ENCODE measurements at places on chromosomes 3 and 15. TPM values are rescaled to one million over a fixed set of nuclear protein-coding genes. Genes with fewer than 3 reads are reported as not detected.

XIRP1 gene
- total RNA-seq: 4.1 TPM

GRCh38 chr3:43627360-43627759 is 5.5 kb upstream of the ANO10 start:
- no peak for DNase-seq

GRCh38 chr15:96629511-96629910 is 299.0 kb downstream of the NR2F2 start:
- no peak for DNase-seq

DNA sequence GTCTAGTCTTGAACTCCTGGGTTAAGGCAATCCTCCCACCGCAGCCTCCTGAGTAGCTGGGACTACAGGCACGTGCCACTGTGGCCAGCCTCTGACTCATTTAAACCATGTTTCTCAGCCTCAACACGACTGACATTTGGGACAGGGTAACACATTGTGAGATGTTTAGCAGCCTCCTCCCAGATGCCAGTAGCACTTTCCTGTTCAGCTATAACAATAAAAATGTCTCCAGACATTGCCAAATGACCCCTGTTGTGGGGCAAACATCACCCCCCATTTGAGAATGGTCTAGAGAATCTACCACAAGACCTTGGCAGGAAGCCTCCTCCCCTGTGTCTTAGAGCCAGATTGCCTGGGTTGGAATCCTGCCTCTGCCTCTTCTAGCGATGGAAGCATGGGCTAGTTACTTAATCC is 8.4 kb downstream of the TMEM40 start:
- DNase-seq: peak; percentile 15

DNA sequence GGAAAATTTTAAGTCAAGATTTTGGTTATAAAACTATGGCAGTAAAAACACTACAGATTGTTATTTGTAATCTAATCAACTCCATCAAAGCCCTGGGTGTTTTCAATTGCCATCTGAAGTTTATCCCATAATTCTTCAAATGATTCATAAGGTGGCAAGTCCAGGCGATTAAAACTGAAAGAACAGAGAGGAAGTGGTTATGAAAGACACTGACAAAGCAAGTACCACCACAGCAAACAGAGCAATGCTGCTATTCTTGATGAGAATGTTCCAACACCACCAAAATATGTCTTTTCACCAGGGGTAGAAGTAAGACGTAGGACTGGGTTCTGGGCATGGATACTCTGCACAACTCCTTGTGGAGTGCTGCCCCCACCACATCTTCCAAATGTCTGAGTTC is 86.9 kb upstream of the PRTG start:
- no peak for DNase-seq

NRG4 gene
- not detected for total RNA-seq

- DNase-seq: no peak
Measured at GRCh38 chr15:73683777-73684580, at the start of gene CD276. Gene CD276, plus strand, starts transcription at chr15:73684383. Its CDS starts 15,257 bp downstream, at chr15:73699640.

LRTM1 gene
- not detected for total RNA-seq

- DNase-seq: no peak
Measured at GRCh38 chr15:73359651-73360050, 9.1 kb downstream of the HCN4 start.

GRCh38 chr3:185264849-185265553 is 11.2 kb upstream of the EHHADH start:
- DNase-seq: no peak

DNA sequence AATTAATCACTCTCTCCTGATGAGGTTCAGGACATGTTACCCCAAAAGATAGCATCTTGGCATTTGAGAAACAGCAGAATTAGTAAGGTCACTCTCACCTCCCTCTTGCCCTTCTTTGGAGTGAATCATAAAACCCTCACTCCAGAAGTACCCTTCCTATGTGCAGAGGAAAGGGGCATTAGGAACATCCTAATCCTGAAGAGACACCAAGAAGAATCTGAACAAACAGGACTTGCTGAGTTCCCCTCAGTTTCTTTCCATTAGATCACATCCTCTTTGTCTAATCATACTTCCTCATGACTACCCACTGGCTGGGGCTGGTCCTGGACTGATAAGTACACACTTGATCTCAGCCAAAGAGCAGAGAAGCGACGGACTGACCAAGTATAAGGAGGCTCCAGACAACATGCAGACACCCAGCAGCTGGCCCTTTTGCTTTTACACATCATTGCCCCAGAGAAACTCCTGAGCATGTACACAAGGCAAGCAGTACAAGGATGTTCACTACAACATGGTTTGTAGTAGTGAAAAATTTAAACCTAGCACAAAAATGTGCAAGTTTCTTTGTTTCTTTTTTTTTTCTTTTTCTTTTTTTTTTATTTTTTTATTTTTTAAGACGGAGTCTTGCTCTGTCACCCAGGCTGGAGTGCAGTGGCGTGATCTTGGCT is 15.0 kb upstream of the TM6SF1 start:
- DNase-seq: no peak

DNA sequence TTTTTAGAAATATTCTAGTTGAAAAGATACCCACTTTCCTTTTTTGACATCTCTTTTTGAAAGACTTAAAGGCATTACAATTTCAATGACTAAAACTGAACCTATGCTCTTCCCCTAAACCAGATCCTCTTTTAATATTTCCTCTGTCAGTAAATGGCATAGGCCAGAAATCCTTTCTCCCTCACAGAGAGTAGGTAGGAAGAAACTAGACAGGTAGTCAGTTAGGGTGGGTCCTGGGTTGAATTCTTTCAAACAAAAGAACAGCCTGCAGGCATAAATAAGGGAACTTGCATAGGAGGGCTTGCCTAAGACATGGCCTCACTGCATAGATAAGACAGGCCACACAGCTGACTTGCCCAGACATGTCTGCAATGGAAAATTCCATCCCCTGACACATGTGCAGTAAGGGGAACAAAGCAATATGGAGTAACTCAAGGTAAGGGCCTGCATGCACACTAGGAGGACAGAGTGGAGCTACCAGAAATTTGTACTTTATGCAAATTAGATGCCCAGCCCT is 23.1 kb downstream of the PLSCR5 start:
- no peak for DNase-seq

GRCh38 chr3:65875393-65876027 is 163.2 kb downstream of the MAGI1 start:
- no peak for DNase-seq

DNA sequence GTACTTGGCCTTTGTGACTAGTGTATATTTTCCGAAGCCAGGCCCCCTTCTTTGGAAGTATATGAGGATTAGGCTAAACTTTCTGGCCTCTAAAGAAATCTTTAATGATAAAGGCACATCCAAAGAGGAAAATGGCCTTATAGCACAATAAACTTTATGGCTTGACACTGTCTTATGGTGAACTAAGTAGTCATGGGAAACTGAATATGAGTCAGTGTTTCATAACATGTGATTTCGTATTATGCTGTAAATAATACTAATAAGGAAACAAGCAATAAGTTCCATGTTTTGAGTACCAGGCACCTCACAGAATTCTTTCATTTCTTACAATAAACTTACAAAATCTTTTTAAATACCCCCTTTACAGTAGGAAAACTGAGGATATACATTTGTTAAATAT is 8.2 kb downstream of the ZPLD1 start:
- no peak for DNase-seq

- DNase-seq: no peak
Measured at GRCh38 chr15:53869044-53869805, 109.0 kb upstream of the UNC13C start.

- DNase-seq: no peak
Measured at GRCh38 chr3:129211772-129212171, 28.1 kb upstream of the CNBP start.

DNA sequence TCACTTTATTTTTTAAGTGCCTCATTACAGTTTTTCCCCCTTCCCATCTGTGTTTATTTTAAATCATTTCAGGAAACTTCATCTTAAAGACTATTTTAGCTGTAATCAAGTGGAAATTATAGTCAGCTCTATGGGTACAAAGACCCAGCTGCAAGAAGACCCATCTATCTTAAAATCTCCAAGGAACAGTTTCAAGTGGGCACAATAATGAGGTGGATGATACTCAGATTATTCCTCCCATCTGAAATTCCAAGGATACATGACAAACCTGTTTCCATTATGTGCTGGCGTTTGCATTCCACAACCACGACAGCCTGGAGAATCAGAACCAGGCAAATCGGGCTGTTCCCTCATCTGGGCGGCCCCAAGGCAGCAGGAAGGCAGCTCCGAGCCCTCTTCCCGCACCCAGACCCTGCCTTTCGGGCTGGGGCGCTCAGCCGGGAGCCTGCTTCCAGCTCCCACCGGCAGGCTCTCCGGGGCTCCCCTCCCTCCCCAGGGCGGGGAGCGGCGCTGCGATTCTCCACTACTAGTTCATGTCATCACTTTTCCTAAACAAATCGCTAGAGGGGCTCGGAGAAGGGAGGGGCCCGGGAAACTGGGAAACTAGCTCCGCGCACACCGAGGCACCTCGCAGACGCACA is at the start of gene MGLL:
Gene MGLL (minus strand): TSS at position 475 of the 641 bp plus-strand sequence. CDS start 197 bp downstream, at position 278.
- no peak for DNase-seq

LRRIQ4 gene
- total RNA-seq: 0.21 TPM

- DNase-seq: no peak
Measured at GRCh38 chr3:122661633-122662032, 19.0 kb upstream of the PARP14 start.

DNA sequence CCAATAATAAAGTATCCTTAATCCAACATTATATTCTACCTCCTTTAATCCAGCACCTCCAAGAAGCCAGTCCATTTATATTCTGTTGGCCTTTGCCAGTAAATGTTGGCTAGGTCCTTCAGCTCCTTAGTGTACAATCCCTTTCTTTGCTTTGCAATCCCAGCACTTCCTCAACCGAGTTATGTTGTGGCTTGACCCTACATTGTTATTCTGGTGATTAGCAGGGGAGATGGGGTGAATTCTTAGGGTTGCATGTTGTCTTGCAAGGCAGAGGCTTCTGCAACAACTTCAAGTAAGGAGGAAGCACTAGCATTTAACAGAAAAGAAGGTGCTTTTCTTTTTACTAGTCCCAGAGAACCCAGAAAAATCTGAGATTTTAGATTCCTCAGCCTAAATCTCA is 127.2 kb downstream of the CD47 start:
- DNase-seq: no peak

DNA sequence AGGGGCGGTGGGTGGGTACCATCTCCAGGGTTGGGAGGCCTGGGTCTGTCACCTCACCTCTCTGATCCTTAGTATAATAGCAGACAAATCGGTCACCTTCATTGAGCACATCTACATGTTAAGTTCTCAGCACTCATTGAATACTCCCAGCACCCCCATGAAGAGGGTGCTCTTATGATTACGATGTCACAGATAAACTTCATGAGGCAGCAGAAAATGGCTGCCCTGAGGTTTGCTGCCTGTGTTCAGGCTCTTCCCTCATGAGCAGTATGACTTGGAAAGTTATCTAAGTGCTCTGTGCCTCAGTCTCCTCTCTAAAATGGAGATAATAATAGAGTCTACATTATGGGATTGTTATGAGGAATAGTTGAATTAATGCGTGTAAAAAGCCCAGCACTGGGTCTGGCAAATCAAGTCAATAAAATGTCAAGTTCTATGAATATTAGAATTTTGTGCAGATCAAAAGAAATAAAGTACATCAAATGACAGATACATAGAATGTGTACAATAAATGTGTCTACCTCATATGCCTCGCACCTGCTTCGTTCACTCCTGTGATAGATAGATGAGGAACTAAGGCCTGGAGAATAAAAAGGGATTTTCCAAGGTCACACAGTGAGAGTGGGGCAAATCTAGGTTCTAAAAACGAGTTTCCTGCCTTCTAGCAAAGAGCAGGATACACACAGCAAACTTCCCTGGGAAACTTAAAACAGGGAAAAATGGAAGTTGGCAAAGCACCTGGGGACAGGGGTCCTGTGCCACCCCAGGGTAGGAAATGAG is 142.2 kb upstream of the MRPS22 start:
- DNase-seq: no peak

DNA sequence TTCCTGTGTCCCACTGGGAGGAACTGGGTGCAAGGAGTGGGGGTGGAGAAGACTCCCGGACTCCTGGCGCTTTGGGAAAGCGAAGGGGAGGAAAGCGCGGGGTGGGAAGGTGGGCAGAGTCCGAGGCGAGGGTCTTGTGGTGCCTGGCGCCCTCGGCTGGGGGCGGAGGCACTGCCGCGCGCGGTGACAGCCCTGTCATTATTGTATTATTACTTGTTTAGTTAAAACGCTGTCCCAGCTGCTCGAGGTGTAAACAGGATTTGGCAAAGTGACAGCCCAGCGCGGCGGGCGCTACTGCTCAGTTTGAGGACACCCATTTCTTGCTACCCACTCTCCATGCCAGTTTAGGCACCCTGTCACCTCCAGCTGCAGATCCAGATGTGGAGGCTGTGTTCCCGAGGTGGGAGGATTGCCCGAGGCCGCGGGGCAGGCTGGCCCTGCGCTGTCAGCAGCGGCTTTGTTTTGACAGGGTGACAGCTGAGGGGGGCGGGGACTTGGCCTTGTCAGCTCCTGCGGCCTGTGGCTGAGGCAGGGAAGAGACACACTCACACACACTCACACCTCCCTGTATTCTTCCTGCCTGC is 1.0 kb downstream of the KAT2B start:
- DNase-seq: peak; percentile 80

DNA sequence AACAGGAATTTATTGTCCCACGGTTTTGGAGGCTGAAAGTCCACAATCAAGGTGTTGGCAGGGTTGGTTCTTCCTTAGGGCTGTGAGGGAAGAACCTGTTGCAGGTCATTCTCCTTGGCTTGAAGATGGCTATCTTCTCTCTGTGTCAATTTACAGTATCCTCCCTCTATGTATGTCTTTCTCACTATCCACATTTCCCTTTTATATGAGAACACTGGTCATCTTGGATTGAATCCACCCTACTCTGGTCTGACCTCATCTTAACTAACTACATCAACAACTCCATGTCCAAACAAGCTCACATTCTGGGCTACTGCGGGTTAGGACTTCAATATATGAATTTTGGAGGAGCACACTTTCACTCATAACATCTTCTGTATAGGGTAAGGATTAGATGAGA is 61.9 kb downstream of the CLDN1 start:
- DNase-seq: no peak

GRCh38 chr3:63046580-63046979 is 171.4 kb upstream of the CADPS start:
- no peak for DNase-seq

DNA sequence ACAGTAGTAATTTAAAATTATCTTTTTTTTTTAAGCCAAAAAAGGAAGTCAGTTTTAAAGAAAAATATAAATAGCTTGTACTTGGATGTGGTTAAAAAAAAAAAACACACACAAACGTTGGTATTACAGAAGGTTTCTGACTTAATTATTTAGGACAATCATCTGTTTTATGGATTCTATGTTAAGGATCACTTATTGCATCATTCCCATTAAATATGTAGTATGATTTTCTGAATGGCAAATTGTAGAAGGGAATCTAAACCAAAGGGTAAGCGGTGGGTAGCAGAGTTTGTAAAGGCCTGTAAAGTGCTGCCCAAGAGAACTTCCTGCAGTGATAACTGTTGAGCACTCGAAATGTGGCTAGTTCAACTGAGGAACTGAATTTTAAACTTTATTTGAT is 8.0 kb downstream of the SENP2 start:
- no peak for DNase-seq
